ENCODE measurements at places on chromosomes 1 and 21.

GRCh38 chr21:21187579-21187978 lies 189.4 kb downstream of the NCAM2 start:
- DNase-seq, result no peak

- DNase-seq, result no peak
Observed at GRCh38 chr1:10189659-10190058, 20.7 kb upstream of the KIF1B start.

- DNase-seq, result no peak
Observed at GRCh38 chr1:218969006-218969405, 204.7 kb upstream of the LYPLAL1 start.

- DNase-seq, result no peak
Observed at GRCh38 chr21:39120876-39121599, 62.2 kb downstream of the PSMG1 start.

DNA sequence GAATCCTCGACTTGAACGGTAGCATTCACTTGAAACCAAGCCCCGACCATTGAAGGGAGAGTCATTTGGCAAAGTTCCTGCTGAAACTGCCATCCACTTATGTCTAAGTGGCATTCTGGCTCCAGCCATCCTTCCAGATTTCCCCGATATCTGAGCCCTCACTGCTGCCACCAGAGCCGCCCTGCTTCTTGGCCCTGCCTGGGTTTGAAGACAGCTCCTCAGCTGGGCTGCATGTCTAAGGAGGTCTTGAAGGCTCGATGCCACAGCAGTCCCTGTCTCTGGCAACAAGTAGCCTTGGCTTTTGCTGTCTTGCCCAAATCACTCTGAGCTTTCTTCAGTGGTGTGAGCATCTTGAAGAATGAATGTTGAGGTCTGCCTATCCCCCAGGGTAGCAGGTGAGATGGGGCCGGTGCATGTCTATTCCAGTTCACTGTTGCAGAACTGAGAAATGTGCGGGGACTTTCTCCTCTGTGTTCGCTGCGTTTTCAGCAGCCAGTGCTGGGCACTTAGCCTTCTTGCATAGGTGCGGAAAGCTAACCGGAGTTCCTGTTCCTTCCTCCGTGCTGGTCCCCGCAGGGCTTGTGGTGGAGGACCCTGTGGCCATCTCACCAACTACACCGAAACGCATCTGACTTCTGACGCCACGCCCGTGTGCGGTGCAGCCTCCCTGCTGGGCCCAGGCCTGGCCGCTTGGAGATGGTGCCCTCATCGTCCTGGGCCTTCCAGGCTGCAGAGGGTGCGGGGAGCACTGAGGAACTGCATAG lies 29.2 kb downstream of the MAN1C1 start:
- peak; percentile 29 for DNase-seq
